ENCODE measurements at places on chromosomes 3 and 15. TPM values are rescaled to one million over a fixed set of nuclear protein-coding genes. Genes with fewer than 3 reads are reported as not detected.

The GLT8D1 gene
- total RNA-seq, result 51.3 TPM

The ZPLD1 gene
- not detected for total RNA-seq

The PAQR9 gene
- total RNA-seq, result not detected

The C2CD4B gene
- 58.1 TPM for total RNA-seq

The TGM4 gene
- total RNA-seq, result 0.33 TPM

The KLF15 gene
- total RNA-seq, result 1.5 TPM

The ERICH6 gene
- not detected for total RNA-seq

The LSMEM2 gene
- total RNA-seq, result not detected

The MAP6D1 gene
- 2.9 TPM for total RNA-seq

The OR5K2 gene
- not detected for total RNA-seq

The FAIM gene
- total RNA-seq, result 5.6 TPM

The NLGN1 gene
- total RNA-seq, result 11.4 TPM
